Epithelial cell of proximal tubule (primary cell): ENCODE measurements at places on chromosomes 16 and 17. TPM values are rescaled to one million over a fixed set of nuclear protein-coding genes. Genes with fewer than 3 reads are reported as not detected.

GRCh38 chr17:6556121-6557039 is at the start of gene PITPNM3:
PITPNM3 (minus strand) TSS chr17:6556555; CDS start chr17:6556406, 149 bp downstream.
- DNase-seq, result no peak

Gene PRSS36
- total RNA-seq, result 0.29 and 1.3 TPM in 2 replicates

Gene SLC5A10
- total RNA-seq, result not detected in 2 replicates

GRCh38 chr16:13811834-13812233 is 108.1 kb upstream of the ERCC4 start:
- DNase-seq, result no peak

DNA sequence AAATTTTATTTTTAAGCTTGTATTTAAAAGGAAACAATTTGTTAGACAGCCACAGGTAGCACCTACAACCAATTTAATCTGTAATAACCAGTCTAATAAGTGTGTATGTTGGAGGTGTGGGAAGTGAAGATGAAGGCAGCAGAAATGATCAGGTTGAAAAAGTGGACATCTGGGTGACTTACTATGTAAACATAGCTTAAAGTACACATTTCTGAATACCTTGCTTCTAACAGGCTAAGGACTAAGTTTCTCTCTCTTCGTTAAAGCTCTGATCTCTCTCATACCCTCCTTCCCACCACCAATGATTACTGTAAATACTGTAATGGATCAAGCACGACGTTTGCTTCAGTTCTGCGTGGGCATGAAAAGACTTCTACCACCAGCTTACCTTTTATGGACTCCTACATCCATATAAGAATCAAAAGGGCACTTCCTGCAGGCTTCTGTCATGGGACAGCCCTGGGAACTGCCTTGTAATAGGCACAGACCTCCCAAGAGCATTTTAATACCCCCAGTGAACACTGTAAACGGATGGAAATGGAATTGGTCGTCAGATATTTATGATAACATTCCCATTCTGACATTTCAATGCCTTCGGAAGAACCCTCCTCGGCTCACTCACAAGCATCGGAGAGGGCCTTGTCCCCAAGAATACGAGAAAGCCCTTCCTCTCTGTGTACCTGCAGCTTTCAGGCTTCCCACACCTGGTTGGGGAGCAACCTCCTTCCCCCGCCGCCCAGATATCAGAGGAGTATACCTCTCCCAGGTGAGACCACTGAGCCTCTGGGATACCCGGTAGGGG is 700 bp downstream of the CCDC43 start:
- no peak for DNase-seq

GRCh38 chr16:68366062-68366461 is 55.2 kb downstream of the PRMT7 start:
- no peak for DNase-seq

- no peak for DNase-seq
These were observed 541.1 kb downstream of the KCNJ18 start for GRCh38 chr17:22233382-22233781.

DNA sequence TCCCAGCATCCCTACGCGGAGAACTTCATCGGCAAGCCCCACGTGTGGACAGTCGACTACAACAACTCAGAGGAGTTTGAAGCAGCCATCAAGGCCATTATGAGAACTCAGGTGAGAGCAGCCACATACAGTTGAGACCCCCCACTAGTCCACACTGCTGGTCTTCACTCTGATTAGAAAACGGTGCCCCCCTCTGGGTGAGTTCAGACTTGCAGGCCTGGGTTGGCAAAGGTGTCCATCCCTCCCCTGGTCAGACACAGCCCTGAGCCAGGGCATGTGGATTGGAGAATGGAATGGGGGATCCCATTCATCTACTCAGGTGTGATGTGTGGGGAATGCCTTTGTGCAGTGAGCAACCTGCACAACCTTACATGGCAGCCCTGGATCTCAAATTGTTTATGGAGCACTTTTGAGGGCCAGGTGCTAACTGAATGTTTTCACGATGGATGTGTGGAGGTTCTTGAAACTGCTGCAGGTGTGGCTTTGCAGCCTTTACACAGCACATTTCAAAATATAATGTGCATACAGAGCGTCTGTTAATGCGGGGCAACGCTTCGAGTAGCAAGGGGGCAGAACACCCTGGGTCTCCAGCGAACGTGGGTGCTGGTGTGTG is 72.6 kb downstream of the MGAT5B start:
- no peak for DNase-seq

Gene CNTNAP4
- total RNA-seq, result not detected in 2 replicates

GRCh38 chr16:71351558-71351901 is 7.0 kb upstream of the CALB2 start:
- no peak for DNase-seq

DNA sequence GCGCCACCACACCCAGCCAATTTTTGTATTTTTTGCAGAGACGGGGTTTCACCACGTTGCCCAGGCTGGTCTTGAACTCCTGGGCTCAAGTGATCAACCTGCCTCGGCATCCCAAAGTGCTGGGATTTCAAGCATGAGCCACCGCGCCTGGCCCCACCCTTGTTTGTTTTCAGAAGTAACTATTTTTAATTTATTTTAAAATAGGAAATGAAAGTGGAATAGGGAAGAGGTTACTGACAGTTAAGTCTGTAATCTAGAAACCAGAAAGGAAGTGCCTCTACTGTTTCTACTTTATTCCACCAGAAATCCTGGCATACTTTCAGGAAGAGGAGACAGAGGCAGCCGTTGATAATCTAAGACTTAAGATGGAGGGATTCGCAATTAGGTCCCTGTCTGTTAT is 225.6 kb downstream of the TANC2 start:
- DNase-seq, result no peak

DNA sequence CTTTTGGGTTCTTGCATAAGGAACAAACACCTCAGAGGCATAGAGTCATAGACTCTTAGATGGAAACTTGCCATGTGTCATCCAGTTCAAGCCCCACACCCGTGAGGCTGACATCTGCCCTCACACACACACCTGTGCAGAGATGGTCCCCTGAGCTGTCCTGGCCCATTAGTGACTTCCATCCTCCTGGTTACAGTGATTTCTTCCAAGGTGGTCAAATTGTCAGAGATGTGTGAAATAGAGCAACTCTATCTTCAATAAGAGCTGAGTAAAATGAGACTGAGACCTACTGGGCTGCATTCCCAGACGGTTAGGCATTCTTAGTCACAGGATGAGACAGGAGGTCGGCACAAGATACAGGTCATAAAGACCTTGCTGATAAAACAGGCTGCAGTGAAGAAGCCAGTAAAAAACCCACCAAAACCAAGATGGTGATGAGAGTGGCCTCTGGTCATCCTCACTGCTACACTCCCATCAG is 342.2 kb upstream of the TNRC6C start:
- DNase-seq, result no peak

Gene EXOSC6
- total RNA-seq, result 28.9 and 29.3 TPM in 2 replicates

Gene DRC3
- total RNA-seq, result 0.06 and 0.72 TPM in 2 replicates

GRCh38 chr17:13016881-13017654 is 759 bp downstream of the ELAC2 start:
- no peak for DNase-seq

Gene STX1B
- 0.40 and 0.58 TPM in 2 replicates for total RNA-seq

Gene TRAF7
- 48.6 and 63.9 TPM in 2 replicates for total RNA-seq

GRCh38 chr17:48738803-48739526 is 10.4 kb upstream of the HOXB13 start:
- DNase-seq, result no peak

Gene ABCA9
- under 0.01 TPM in 1 of 2 replicates, not detected in the other for total RNA-seq

DNA sequence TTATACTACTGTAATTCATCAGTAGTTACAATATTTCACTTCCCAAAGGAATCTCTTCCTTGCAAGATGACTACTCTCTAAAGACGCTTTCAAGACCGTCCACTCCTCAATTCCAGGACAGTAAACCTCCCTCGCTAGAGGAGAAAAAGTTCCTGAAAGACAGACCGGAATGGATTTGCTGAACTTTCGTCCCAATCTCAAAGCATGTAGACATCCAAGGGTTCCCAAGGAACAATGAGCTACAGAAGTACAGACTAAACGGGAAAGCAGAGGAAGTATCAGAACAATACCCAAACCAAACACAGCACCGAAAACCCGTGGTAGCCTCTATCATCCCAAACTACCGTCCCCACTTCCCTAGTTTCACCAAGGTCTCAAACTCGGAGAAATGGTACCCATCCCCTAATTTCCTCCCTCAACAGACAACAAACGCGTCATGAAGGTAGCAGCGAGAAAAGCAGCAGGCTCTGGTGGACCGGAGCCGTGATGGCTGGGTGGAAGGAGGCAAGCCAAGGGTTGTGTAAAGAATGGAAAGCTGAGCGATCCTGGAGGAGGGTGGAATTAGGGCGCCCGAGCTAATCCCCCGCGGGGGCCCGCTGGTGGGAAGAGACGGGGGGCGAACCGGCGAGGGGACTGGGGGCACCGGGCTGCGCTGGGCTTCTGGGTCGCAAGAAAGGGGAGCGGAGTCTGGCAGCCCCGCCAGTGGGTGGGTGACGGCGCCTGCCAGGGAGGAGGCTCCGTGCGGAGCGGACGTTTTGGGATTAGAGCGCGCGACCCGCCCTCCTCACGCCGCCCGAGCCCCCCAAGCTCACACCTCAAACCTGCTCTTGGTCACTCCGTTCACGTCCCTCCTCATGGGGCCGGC is 647 bp downstream of the FBXL20 start:
- no peak for DNase-seq
